NCI-H748 treated with DMSO at 0.1 percent for 48 hours (cell line): ENCODE measurements at places on chromosomes 1 and 21.

DNA sequence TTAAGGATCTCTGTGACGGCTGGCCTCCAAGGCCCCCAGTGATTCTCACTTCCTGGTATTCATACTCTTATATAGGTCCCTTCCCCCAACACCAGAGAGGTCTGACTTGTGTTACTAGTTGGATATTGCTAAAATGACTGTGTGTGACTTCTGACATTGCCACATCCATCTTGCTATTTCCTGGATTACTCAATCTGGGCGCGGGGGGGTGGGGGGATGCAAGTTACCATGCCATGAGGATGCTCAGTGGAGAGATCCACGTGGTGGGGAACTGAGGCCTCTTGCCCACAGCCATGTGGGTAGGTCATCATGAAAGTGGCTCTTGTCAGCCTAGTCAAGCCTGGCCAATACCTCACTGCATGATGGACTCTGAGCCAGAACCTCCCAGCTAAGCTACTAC lies 117.0 kb downstream of the UBE2U start:
- no peak for DNase-seq

DNA sequence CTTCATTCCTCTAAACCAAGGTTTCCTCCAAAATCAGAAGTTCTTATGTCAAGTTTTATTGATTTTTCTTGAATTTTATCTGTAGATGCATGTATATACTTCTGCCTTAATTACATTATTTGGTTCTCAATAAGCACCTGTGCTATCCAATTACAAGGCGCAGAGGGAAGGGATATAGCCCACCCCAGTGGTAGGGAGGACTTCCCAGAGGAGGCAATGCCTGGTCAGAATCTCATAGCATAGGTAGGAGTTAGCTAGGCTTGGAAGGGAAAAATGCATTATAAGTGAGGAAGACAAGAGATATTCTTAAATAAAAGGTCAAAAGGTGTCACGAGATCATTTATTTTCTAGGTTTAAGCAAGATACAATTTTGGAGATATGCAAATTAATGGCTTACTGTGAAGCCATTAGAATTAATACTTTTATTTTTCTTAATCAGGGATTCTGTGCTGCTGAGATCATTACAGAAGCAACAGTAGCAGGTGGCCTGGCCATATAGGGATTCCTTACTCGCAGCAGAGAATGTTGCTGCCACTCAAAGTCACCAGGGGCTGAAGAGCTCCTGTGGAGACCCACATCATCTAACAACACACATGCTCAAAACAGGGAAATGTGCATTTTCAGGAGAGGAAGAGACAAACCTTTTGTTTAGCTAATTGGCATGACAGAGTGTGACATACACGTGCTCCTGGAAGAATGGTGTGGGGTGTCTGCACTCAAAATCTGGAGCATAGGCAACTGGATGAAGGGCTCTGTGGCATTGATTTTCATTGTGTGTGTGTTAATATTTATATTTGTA lies 178.3 kb downstream of the ATG4C start:
- no peak for DNase-seq

DNA sequence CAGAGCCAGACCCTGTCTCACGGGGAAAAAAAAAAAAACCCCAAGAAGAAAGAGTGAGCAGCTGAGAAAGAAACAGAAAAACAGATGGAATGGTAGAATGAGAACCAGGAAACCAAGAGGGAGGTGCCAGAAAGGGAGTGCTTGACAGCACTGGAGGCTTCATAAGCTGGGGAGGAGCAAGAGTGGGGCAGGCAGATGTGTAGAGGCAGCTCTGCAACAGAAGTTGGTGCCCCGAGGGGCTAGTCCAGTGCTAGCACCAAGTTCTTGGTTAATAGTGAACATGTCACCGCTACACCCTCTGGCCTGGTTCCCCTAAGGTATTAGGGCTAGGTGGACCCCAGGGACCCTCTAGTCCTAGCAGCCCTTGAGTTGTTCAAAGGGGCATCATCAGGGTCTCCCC lies 98.0 kb downstream of the TGFBR3 start:
- no peak for DNase-seq

DNA sequence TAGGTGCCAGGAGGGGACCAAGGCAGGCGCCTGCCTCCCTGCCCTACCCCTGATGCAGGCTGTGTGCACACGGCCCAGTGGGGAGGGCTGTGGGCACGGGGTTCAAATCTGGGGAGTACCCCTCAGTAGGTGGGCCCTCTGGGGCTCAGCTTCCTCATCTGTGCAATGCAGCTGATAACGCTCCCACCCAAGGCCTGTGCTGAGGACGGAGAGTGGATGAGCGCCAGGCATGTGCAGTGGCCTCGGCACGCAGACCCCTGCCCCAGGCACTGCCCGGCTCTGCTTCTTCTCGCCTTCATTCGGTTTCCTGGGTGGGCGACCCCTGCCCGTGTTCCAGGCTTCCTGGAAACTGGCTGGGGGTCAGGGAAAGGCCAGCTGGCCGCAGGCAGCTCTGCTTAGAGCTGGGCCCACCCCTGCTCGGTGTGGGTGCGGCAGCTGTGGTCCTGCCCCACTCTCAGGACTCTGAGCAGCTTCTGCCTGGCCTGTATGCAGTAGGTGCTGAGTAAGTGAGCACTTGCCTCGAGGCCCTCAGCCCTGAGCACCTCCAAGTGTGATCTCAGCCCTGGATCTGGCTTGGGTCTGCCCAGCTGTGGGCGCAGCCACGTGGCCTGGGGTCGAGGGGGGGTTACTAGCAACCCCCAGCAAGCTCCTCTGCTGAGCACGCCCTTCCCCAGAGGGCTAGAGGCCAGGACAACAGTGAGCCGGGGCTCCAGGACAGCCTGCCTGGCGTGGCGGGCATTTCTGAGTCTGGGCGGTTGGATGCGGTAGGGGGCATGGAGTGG lies 11.9 kb upstream of the TNFRSF14 start:
- DNase-seq = no peak

- no peak for DNase-seq
Observed at GRCh38 chr1:40633931-40634376, 31.5 kb downstream of the RIMS3 start.

DNA sequence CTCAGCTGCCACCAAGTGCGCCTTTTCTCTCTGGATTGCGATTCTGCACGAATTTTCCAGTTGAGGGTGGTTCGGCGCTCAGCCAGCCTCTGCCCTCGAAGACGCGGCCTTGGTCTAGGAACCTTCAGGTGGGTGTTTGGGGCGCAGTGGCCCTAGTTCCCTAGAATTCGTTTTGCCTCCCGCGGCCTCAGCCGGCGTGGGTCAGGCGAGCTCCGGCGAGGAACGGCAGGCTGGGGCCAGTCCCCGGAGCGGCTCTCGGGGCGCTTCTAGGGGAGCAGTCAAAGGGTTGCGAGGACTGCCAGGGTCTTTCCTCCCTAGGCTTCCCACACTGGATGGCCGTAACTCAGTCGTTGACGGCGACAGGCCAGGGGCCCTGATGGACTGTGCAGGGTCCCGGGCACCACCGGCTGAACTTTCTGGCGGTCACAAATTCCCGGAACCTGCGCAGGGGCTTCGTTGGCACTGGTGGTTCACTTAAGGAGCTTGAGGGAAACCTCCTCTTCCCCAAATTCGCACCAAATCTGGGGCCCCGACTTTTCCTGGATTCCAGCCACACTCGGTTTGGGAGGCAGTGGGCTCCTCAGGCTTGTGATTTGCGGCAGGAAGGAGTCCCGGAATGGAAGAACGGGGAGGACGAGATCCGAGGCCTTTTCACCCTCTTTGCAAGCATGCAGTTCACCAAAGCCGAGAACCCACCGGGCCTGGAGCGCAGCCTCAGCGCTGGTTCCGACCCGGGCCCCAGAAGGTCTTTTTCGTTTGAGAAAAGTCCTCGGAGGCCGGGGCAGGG lies 1.2 kb downstream of the DMBX1 start:
- DNase-seq = no peak

DNA sequence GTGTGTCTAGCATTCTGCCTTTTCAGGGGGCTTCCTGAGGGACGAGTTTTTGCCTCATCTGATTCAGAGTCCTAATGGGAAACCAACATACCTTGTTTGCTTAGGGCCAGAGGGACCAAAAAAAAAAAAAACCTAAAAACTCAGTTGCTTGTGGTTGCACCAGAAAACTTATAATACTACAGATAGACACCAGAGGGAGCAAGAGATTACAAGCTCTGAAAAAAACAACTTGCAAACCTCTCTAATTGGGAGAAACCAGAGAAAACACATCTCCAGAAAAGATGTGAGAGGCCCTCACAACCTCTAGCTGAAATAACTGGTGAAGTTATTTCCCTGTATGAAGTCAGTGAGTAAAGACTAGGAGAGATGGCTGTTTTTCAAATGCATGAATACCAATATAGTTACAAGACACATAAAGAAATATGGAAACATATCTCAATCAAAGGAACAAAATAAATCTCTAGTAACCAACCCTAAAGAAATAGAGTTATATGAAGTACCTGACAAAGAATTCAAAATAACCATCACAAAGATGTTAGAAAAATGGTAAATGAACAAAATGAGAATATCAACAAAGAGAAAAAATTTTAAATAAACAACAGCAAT lies 233.7 kb upstream of the NFIA start:
- DNase-seq = peak; percentile 21

GRCh38 chr21:26732432-26733221 lies 112.6 kb downstream of the ADAMTS1 start:
- no peak for DNase-seq

- no peak for DNase-seq
Observed at GRCh38 chr1:92399076-92399475, 87.6 kb downstream of the GFI1 start.

- no peak for DNase-seq
Observed at GRCh38 chr1:203649999-203650836, 23.6 kb downstream of the ATP2B4 start.

- DNase-seq = peak; percentile 99
Observed at GRCh38 chr1:42176902-42177519, 12.5 kb upstream of the GUCA2A start.

DNA sequence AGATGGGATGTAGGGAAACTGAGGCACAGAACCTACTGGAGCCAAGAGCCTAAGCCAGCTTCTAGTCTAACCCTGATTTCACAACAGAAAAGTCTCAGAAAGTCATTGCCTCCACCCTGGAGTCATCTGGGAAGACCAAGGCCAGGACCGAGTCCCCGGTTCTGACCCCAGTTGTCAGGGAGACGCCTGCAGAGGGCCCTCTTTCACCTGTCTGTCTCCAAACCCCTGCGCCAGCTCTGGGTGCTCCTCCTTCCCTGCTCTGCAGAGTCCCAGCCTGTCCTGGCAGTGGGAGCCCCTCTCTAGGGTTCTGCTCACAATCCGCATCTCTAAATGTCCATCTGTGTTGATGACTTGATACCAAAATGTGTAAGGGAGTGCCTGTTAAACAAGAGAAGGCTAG lies 149.7 kb downstream of the PGBD5 start:
- DNase-seq = no peak

DNA sequence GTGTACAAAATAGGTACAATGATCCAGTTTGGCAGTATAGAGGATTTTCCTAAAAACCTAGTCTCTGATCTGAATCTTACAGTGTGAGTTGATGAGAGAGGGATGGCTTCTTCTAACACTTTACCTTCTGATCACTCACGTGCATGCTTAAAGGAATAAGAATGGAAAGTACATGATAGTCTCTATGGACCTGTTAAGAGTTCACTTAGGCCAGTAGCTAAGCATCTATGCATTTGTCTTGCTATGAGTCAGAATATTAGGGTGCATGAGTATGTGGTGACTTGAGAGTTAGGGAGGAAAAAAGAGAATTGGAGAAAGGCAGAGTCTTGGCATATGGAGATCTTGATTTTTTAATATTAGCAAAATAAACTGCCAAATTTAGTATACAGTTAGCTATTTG lies 206.3 kb downstream of the COL11A1 start:
- DNase-seq = no peak

- DNase-seq = no peak
Observed at GRCh38 chr1:78913950-78914349, 92.6 kb downstream of the ADGRL4 start.

- DNase-seq = no peak
Observed at GRCh38 chr1:14851760-14852159, 253.3 kb downstream of the KAZN start.

- DNase-seq = no peak
Observed at GRCh38 chr21:29256126-29256910, 42.4 kb upstream of the BACH1 start.

DNA sequence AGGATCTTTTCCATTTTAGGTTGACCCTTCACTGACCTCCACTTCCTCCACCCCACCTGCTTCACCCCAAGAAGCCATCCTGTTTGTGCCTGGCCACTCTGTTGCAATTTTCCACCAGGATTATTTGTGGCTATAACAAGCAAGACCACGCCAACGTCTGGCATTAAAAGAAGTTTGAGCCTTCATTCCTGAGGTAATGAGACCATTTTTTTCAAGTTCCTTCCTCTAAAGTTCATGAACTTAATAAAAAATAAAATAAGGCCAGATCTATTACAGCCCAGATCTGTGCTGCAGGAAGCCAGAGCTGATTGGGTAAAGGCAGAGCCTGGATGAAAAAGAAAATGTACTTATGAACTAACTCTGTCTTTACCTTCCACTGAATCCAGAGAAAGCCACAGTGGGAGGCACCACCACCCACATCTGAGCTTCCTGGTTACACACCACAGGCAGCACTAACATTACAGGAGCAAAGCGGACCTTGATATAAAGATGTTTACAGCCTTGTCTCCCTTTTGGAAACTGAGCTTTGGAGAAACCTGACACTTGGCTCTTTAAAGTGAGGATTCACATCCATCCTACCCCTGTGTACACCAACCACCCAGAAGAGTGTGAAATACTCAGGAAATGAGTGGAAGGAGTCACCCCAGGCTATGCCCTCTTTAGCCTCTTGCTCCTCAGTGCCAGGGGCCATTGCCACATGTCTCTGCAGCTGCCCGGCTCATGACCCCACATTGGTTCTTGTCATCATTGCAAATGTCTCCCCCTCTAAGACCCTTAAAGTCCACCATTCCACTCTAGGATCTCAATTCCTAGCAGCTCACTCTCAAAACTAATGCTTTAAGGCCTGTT lies 293.6 kb downstream of the PLPP3 start:
- DNase-seq = no peak

GRCh38 chr1:218592688-218593087 lies 247.6 kb downstream of the TGFB2 start:
- no peak for DNase-seq

GRCh38 chr1:39900662-39901463 lies 854 bp downstream of the MYCL start:
- DNase-seq = peak; percentile 80

DNA sequence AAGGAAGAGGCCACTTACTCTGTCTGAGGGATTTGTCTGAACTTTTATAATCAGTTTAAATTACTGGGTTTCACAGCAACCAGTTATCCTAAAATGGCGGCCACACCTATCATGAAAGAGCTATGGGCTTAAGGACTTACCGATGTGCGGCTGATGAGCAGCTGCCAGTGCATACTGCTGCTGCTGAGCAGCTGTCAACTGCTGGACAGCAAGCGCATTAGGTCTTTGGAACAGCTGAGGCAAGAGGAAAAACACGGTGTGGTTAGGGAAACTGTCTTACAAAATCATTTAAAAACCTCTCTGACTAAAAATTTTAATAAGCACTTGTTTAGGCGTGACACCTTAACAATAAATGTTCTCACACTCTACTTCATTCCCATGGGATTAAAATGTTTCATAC lies 72.6 kb upstream of the SDC3 start:
- no peak for DNase-seq

DNA sequence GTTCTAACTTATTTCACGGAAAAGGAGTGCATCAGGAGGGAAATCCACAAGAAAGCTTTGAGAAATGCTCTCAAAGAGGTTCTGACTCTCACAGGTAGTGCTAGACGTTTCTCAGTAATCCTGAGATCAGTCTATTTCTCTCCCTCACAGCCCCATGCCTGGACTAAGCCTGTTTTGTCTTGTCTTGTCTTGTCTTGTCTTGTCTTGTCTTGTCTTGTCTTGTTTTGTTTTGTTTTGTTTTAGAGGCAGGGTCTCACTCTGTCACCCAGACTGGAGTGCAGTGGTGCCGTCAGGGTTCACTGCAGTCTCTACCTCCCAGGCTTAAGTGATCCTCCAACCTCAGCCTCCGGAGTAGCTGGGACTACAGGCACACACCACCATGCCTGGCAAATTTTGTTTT lies 133.3 kb upstream of the SGIP1 start:
- DNase-seq = no peak
